ENCODE measurements at places on chromosomes 2 and 18.
A peak's percentile ranks its signal among the peaks of the same experiment; 100 is the strongest.

- DNase-seq, result no peak
Measured at GRCh38 chr2:86360776-86361175, 23.4 kb upstream of the REEP1 start.

DNA sequence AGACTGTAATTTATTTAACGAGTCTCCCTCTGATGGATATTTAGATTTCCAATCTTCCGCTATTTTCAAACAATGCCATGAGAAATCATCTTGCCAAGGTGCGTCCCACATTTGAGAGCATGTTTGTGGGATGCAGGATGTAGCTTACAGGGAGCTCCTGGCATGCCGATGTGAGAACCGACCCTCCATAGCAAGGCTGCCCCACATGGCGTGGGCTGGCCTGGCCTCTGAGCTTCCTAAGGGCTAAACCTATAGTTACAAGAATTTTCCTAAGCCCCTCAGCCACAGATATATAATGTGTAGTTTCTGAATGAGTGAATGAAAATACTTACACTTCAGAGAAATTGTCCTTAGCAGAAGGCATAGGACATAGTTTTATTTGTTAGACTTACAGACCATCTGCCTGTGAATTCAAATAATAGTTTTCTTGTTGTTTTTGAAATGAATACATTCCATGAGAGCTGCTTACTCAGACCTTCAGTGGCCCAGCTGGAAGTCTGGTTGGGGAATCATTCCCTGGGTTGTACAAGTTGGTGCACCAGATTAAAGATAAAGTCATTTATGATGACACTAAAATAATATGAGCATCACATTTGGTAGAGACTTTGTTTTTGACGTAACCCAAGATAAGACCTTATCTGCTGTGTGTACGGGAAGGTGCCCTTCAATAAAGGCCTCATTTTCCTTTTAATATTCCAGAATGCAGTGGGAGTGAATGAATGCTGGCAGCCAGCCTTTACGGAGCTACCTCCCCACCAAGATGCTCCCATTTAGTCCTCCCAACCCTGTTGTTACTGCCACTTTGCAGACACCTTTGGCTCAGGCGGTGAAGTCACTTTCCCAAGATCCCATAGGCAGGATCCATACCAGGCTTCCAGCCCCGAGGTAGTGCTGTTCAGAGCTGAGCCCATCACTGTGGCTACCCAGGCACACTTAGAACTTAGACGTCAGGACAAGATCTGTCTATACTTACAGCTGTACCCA is 107.1 kb downstream of the GLI2 start:
- DNase-seq, result no peak

DNA sequence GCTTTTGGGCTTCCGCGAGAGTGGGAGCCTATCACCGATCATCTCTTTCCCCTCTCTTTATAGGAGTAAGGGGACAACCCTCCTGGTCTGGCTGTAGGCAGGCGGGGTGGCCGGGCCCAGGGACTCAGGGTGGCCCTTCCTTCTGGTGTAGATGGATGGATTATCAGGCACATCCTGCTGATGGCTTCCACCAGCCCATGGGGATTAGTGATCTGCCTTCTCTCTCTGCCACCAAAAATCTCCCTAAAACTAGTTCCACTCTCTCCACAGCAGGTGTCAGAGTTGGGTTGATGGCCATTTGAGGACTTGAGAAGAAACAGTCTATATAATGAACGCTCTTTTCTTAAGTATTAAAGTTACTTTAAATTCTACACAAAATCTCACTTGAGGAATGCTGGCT is 37.4 kb downstream of the NCK2 start:
- no peak for DNase-seq

- DNase-seq, result no peak
Measured at GRCh38 chr18:21085579-21086166, 25.9 kb downstream of the ROCK1 start.

DNA sequence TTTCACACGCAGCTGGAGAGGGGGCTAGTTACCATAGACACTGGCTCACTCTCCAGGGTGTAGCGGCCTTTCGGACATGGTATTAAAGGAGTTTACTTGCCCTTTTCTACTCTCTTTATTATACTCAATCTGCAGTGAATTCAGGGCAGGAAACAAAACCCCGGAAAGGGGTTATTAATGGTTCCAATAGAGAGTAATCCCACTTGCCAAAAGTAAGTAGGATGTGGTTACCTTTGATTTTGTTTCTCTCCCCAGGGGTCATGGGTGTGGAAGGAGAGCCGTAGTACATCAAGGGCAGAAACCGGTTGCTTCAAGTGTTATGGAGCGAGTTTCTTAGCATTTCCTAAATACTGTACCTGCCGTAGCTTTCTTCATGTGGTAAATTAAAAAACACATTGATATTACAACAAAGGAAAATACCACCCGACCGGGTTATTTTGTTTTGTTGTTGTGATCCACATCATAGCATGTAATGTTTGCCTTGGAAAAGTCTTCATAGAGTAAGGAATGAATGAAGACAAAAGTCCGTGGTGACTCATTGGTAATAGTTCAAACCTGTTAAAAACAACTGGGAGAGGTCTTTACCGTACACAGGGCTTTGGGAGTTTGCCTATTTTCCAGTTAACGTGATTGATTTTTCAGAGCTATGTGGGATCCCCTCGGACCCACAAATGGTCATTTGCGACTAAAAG is 71.5 kb downstream of the SLC4A3 start:
- no peak for DNase-seq

- DNase-seq, result no peak
Measured at GRCh38 chr18:8140841-8141501, 468.3 kb upstream of the RAB12 start.

- no peak for DNase-seq
Measured at GRCh38 chr2:71583876-71584275, 130.5 kb downstream of the DYSF start.

DNA sequence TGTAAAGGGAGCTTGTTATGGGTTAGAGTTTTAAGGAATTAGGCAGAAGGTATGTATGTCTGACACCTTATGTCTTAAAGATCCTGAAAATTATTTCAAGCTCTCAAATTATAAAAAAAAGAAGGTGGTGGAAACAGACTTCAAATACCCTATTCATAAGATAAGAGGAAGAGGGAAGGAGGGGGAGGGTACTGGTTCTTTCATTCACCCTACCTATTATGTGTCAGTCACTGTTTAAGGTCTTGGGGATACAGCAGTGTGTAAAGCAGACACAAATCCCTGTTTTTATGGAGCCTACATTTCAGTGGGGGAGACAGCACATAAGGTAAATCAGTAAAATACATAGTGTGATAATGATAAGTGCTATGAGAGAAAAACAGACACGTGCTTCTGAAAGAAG is 184.4 kb downstream of the FHOD3 start:
- no peak for DNase-seq

DNA sequence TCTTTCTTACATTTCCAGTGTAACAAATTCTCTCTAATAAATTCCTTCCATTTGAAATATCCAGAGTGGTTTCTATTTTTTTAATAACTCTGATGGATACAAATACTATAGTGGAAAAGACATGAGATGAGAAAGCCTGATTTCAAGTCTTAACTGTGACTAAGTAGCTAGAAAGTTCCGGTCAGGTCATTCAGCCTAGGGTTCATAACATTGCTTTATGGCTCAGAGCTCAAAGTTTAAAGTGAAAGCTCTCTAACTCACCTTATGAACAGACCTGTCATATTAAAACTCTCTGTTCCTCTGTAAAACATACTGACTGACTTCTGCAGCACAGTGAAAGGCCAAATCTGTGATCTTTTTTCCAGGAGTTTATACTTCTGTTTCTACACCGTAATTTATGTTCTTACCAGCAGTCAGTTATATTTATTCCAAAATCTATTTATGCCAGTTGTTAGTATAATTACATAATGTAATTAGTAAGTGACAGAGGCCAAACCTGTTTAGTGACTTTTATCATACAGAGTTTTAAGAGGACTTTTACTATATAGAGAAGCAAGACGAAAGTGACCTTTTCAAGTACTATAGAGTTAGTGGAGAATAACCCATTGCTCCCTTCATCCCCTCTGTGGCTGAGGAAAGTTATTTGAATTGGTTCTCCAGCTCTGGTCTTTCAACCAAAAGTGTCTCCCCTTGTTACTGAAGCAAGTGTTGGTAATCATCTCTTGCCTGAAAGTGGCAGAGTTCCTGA is 118.8 kb upstream of the PDE1A start:
- DNase-seq, result no peak

- DNase-seq, result no peak
Measured at GRCh38 chr2:127646487-127647241, 711 bp downstream of the GPR17 start.

DNA sequence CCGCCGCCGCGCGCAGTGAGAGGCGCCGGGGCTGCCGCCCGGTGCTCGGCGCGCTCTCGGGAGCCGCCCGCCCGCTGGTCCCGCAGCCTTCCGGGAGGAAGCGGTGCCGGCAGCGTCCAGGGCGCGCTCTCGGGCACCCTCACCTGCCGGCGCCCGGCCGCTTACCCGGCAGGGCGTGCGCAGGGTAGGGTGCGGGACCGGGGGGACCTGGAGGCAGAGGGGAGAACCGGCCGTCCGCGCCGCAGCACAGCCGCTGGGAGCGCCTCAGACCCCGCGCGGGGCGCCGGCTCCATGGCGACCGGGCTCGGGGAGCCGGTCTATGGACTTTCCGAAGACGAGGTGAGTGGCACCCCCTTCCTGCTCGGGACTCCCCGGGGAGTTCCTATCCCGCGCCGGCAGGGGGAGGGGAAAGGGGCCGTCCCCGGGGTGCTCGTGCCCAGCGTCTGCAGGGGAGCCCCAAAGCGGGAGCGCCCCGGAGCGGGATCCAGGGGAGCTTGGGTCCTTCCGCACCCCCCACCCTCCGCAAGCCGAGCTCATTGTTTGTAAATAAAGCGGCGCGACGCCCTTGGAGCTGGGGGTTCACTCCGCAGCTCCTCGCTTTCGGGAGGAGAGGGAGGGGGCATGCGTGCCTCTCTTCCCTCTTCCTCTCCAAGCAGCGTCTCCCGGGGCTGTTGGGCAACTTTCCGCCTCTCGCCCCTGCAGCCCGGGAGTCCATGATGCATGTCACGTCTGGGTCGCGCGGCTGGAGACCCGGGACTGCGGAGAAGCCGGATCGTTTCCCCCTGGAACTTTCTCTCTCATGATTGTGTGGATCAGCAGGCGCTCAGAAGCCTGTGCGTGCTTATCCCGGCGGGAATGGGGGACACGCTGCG is 580 bp downstream of the NEDD4L start:
- DNase-seq, result peak; percentile 21

DNA sequence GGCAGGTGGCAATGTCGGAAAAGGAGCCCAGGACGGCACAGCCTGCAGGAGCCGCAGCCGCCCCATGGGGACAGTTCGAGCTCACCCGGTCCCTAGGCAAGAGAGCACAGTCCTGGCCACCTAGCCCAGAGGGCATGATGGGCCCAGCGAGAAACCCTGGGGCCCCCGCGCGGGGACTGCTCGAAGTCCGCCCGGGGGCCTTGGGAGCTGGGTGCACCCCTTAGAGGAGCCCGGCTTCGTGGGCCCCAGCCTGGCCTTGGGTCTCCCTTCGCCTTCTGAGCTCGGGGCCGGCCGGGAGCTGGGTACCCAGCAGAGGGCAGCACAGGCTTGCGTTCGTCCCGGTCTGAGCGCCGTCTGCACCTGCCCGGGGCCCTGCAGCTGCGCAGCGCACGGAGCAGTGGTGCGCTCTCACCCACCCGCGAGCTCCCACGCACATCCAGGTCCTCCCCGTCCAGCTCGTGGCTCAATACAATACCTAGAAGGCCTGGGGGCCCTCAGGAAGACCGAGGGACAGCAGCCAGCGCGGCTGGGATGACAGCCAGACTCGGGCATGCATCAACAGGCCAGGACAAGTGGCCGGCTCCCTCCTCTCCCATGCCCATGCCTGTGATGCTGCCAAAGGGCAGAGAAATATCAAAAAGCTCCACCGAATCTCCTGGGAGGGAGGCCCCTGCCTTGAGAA is 96.2 kb upstream of the ZNF532 start:
- DNase-seq, result peak; percentile 74

GRCh38 chr2:15914596-15915385 is 25.6 kb upstream of the MYCN start:
- no peak for DNase-seq

DNA sequence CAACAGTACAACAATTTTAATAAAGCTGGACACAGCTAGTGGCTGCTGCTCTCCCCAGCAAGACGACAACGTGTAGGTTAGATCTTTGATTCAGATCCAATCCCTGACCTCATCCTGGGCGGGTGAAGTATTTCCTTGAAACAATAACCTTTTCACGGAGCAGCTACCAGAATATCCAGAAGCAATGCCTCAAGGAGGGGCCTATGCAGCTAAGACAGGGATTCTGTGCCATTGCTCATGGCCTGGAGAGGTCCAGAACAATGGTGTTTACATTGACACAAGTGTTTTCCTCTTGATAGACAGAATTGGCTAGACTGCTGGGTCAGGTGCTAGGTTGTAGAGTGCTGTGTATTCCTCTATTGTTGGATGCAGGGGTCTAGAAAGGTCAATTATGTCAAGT is 520.1 kb downstream of the BCL11A start:
- no peak for DNase-seq

- no peak for DNase-seq
Measured at GRCh38 chr18:35122586-35123224, 81.5 kb downstream of the MAPRE2 start.
